ENCODE measurements at places on chromosomes 4 and X. TPM values are rescaled to one million over a fixed set of nuclear protein-coding genes. Genes with fewer than 3 reads are reported as not detected.

The CENPC gene
- 40.0 TPM for total RNA-seq

- DNase-seq, result no peak
Measured at GRCh38 chr4:95362906-95363558, 185.7 kb downstream of the UNC5C start.

- no peak for DNase-seq
Measured at GRCh38 chrX:67759018-67759417, 215.2 kb downstream of the AR start.

The FAM13A gene
- total RNA-seq, result 18.5 TPM

The GPC3 gene
- 0.72 TPM for total RNA-seq

DNA sequence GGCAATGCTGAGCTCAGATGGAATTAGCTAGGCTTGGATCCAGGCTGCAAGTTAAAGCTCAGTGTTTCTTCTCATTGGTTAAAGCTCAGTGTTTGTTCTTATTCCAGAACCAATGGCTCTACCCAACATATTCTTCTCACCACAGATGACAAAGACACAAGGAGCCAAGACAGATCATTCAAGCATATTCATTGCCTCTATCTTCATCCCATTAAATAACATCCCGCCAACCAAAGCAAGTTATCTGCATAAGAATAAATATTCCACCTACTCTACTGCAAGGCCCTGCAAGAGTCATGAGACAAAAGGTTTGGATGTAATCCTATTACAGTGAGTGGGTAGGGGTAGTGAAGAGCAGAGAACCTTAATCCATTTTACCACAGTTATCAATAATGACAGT, 766.5 kb downstream of the C4orf33 start:
- no peak for DNase-seq

GRCh38 chrX:119151051-119151380, 23.4 kb upstream of the KIAA1210 start:
- no peak for DNase-seq

- no peak for DNase-seq
Measured at GRCh38 chr4:147340591-147341120, 140.2 kb upstream of the EDNRA start.

DNA sequence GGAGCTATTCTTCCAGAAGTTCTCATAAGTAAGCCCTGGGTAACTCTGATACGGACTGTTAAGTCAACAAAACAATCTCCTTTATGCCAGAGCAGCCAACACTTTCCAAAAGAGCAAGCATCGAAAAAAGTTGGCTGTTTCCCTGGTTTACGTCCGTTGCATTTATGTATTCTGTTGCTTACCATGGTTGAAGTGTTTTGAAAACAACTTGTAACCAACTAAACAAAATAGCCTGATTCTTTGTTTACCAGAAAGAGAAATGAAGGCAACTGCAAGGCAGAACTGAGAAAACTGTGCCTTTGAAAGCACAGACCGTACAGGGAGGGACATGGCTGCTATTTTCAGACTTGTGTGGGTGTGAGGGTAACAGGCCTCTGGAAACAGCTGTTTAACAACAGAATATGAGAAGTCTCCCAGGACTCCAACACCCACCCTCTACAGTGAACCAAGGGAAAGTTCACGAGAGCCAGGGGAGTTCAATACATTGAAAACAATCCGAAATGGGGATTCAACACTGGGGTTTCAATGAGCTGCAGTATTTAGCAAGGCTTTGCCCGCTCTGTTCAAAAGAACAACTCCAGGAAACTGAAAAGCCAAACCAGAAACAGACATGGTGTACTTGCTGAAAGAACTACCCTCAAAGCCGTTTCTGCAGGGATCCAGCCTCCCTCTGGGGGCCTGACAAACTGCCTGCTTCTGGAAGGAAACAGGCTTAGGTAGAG, 95.8 kb upstream of the EGFL6 start:
- DNase-seq, result no peak

DNA sequence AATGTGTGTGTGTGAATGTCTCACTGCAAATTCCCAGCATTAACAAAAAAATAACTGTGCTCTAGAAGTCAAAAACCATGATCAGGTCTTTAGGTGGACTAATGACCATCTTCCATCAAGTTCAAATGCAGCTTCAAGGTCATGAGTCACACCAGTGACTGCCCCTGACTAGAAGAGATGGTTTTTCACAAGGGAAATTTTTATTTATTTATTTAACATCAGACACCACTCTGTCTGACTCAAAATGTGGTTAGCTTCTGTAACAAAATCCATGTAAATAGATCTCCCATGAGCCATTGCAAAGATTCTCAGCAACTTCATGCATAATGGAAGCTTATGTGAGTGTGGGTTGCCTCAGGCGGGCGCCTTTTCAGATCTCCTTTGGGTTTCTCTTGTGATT, 219.2 kb downstream of the KIT start:
- no peak for DNase-seq

DNA sequence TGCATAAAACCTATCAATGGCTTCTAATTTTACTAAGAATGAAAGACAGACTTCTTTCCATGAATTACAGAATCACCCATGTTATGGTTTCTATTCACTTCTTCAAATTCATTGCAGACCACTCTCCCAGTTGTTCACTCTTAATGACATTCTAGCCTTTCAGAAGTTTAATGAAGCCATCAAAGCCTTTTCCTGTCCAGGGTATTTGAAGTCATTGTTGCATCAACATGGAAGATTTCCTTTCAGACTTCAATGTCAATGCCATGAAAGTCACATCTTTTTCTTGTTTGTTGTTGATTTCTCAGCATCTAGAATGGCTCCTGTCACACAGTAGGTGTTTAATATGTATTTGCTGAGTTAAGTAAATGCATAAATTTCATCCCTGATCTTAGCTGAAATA, 48.1 kb upstream of the ARSJ start:
- DNase-seq, result no peak

GRCh38 chr4:115331241-115331640, 217.8 kb upstream of the NDST4 start:
- DNase-seq, result no peak

GRCh38 chrX:109773374-109773773, 40.3 kb upstream of the ACSL4 start:
- no peak for DNase-seq

DNA sequence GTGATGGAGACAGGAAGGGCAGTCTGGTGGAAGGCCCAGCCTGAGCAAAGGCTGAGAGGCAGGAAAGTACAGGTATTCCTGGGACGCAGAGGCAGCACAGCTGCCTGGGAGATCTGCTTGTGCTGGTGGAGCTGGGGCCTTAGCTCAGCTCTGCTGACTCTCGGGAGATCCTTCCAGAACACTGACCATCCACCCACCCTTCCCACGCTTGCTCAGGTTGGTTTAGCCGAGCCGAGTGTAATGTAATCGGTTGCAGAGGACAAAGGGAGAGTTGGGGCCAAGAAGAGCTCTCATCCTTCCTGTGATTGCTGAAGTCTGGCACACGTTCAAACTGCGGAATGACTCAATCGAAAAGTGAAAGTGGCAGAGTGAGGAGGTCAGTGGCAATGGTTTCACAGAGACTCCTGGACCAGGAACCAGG, 43.1 kb upstream of the GPR78 start:
- no peak for DNase-seq

DNA sequence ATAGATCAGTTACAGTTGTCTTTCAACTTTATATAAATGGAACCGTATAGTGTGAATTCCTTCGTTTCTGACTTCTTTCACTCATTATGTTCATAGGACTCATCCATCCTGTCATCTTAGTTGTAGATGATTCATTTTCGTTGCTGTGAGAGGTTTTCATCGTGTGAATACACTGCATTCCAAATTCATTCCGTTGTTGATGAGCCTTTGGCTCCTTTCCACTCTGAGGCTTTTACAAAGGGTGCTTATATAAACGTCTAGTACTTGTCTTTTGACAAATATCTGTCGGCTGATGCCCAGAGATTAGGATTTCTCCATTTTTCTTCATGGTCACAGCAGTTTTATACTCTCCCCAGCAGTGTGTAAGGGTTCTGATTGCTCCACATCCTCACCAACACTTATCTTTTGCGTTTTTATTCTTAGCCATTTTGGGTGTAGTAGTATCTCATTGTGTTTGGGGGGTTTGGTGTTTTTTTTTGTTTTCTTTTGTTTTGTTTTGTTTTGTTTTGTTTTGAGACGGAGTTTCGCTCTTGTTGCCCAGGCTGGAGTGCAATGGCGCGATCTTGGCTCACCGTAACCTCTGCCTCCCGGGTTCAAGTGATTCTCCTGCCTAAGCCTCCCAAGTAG, 48.6 kb downstream of the LRP2BP start:
- DNase-seq, result no peak

The NALF2 gene
- 0.13 TPM for total RNA-seq

DNA sequence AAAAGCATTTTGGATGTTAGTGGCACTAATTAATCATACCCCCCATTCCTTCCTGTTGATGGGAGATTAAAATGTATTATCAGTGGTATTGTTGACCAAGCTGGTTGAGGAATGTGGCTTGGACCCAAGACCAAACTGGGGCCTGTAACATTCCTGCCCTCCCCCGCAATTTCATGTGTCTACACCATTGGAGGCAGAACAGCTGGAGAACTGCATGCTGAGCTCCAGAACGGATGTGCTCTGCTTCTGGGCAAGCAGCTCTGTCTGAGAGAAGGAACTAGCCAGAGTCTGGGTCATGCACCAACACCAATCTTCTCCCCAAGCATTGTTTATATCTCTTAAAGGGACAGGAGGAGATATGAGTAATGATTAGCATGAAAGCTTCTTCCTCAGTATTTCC, 185.5 kb downstream of the CEP135 start:
- DNase-seq, result no peak

The XPNPEP2 gene
- 0.20 TPM for total RNA-seq

DNA sequence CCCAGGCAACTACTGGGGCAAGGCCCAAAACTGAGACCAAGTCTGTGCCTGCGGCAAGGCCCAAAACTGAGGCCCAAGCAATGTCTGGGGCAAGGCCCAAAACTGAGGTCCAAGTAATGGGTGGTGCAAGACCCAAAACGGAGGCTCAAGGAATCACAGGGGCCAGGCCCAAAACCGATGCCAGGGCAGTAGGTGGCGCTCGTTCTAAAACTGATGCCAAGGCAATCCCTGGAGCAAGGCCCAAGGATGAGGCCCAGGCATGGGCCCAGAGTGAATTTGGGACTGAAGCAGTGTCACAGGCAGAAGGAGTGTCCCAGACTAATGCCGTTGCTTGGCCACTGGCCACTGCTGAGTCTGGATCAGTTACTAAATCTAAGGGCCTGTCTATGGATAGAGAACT, 2.7 kb downstream of the GPRASP2 start:
- no peak for DNase-seq

The NAP1L2 gene
- 5.8 TPM for total RNA-seq

- no peak for DNase-seq
Measured at GRCh38 chrX:40079572-40079971, 18.2 kb downstream of the BCOR start.

- no peak for DNase-seq
Measured at GRCh38 chr4:22556495-22556894, 40.6 kb upstream of the ADGRA3 start.

The GCNA gene
- 5.6 TPM for total RNA-seq

DNA sequence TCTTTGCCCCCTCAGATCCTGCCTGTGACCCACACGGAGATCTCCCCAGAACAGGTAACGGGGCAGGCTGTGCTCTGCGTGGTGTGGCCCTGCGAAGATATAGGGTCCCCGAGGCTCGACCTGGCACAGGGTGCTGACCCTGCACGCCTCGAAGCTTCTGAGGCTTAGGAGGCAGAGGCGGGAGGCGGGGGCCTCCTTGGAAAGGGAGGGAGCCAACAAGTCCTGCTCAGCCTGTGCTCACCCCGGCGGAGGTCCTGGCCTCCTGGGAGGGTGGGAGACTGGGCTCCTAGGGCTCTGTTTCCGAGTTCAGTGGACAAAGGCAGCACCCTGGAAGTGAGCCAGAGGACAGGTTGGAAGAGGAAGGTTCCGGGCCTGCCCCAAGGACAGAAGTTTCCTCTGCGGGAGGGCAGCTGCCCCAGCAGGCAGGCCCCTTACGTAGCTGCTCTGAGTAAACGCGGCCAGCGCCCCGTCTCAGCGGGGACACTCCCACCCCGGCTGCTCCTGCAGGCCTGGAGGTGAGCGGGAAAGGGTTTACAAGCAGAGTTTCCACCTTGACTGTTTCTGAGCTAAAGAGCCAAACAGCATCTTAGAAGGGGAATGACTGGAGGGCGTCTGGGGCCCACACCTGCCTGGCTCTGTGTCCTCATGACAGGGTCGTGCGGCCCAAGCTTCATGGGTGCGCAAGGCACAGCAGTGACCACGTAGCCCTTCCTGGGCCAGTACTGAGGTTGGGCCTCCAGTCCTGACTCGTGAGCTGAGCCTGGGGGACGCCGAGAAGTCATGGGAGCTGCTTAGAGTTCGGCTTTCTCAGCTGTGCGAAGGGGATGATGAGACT, 16.1 kb downstream of the TMEM175 start:
- DNase-seq, result no peak

The HSFX4 gene
- not detected for total RNA-seq

- no peak for DNase-seq
Measured at GRCh38 chrX:150833454-150834056, 64.9 kb downstream of the CD99L2 start.

- no peak for DNase-seq
Measured at GRCh38 chr4:134189480-134189879, 12.1 kb downstream of the PABPC4L start.

The TBX22 gene
- not detected for total RNA-seq

The STOX2 gene
- 0.22 TPM for total RNA-seq

The BBS7 gene
- total RNA-seq, result 7.0 TPM

DNA sequence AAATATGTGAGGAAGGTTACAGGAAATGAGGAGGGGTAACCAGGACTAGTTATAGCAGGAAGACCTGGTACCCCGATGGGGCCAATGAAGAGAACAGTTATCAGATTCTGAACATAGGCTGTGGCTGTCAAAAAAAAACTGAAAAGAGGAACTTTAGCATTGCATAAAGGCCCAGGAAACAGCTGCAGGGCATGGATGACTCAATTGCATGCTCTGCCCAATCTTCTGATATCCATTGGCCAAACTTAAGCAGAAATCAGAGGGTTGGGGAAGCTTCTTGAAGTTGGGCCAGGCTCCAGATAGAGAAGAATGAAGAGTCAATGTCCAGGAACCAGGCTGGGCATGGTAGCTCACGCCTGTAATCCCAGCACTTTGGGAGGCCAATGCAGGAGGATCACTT, 1222.4 kb upstream of the PRKX start:
- DNase-seq, result no peak

The EFHC2 gene
- 3.5 TPM for total RNA-seq

DNA sequence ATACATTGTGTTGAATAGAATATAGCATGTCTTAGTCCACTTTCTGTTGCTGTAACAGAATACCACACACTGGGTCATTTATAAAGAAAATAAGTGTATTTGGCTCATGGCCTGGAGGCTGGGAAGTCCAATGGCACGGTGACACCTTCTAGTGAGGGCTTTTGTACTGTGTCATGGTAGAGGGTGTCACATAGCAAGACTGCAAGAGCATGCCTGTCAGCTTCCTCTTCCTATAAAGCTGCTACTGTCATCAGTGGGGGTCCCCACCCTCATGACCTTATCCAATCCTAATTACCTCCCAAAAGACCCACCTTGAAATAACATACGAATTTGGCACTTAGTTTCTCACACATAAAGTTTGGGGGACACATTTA, 193.2 kb downstream of the PTTG2 start:
- no peak for DNase-seq

GRCh38 chr4:89324671-89325070, 17.1 kb upstream of the GPRIN3 start:
- no peak for DNase-seq

GRCh38 chr4:140174543-140174942, 20.6 kb upstream of the MAML3 start:
- no peak for DNase-seq

- no peak for DNase-seq
Measured at GRCh38 chrX:119015407-119016237, 41.2 kb downstream of the LONRF3 start.

The FGB gene
- total RNA-seq, result 2.5 TPM

The CLDN34 gene
- not detected for total RNA-seq

- DNase-seq, result no peak
Measured at GRCh38 chr4:55008166-55009056, 117.0 kb downstream of the KDR start.

The GAGE12F gene
- not detected for total RNA-seq
